Activated CD4-positive, CD25-positive, alpha-beta regulatory T cell treated with anti-CD3 and anti-CD28 coated beads, Interleukin-2, amount 50 U/mL, for 16 hours (primary cell): ENCODE measurements at places on chromosomes 2 and 18.

GRCh38 chr2:205751569-205752031, 69.3 kb downstream of the NRP2 start:
- DNase-seq, result no peak

DNA sequence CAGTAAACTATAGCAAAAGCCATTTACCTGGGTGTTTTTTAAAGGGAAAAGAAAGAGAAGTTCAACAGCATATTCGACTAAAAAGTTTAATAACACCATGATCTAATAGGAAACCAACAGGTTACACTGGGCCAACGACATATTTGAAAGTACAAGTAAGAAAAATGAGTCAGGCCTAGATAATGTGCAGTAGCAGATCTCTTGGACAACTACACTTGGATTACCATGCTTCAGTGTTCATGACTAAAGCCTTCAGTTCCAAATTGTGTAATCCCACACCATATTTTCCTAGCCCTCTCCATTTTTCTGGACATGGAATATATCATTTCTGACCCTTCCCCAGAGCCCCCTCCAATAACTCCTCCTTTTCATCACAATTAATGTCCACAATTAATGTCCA, 39.1 kb upstream of the FIGN start:
- DNase-seq, result no peak

DNA sequence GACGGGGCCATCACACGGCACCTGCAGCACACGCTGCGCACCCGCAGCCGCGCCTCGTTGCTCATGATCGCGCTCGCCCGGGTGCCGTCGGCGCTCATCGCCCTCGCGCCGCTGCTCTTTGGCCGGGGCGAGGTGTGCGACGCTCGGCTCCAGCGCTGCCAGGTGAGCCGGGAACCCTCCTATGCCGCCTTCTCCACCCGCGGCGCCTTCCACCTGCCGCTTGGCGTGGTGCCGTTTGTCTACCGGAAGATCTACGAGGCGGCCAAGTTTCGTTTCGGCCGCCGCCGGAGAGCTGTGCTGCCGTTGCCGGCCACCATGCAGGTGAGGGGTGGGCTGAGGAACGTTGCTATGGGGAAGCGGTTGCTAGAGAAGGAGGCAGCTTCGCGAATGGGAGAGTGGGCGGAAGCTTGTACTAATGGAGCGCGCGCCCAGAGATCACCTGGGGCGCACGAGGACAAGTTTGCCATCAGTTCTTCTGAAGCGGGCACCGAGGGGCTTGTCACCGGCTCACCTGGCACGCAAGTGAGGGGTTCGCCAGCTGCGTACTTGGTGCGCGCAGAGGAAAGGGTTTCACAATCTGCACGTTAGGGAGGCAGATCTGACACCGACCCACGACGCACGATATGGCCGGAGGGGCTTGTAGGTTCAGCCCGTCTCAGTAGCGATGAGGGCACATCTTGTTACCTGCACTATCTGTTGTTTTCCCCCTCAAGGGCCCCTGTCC, 45.6 kb downstream of the DDX18 start:
- no peak for DNase-seq

DNA sequence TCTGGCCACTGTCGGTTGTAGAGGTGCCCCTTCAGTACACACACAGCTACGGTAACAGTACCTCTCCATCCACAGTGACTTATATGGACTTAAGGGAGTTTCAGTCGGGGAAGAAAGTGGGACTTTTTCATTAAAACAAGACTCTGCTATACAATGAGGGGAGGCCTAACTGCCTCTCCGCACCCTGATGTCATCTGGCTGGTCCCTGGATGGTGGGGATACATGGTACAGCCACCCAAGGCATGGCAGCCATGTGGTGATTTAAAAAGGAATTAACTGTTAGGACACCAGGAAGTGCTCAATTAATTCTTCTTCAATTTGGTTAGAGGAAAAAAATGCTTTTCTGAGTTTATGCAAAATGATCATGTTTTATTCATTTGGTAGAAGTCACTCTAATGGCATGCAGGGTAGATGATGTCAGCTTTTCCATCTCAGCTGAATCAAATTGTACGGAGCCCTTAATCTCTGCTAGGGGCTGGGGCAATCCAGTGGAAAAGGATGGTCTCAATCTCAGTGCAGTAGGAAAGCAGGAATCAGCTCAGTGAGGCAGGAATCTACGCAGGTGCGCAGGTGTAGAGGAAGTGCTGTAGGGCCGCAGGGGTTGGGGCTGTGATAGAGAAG, 243.9 kb downstream of the PRKCE start:
- DNase-seq, result no peak

GRCh38 chr2:237314681-237315080, 99.3 kb downstream of the COL6A3 start:
- no peak for DNase-seq

- DNase-seq, result no peak
These were observed 71.3 kb upstream of the NRXN1 start for GRCh38 chr2:51103205-51103604.

DNA sequence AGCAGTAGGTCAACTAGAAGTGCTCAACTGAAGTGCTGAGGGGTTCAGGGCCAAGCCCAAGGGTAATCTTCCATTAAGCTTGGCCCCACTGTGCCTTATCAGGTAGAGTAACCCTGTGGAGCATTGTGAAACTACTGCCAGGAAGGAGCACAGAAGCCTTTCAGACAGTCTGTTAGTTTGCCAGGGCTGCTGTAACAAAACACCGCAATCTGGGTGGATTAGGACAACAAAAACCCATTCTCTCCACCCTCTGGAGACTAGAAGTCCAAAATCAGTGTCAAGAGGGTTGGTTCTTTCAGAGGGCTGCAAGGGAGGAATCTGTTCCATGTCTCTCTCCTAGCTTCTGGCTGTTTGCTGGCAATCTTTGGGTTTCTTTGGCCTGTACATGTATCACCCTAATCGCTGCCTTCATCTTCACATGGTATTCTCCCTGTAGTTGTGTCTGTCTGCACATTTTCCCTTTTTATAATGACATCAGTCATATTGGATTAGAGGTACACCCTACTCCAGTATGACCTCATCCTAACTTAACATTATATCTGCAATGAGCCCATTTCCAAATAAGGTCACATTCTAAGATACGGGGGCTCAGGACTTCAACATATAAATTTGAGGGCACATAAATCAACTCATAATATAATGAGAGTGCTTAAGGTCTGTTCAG, 21.2 kb downstream of the VIT start:
- DNase-seq, result no peak

DNA sequence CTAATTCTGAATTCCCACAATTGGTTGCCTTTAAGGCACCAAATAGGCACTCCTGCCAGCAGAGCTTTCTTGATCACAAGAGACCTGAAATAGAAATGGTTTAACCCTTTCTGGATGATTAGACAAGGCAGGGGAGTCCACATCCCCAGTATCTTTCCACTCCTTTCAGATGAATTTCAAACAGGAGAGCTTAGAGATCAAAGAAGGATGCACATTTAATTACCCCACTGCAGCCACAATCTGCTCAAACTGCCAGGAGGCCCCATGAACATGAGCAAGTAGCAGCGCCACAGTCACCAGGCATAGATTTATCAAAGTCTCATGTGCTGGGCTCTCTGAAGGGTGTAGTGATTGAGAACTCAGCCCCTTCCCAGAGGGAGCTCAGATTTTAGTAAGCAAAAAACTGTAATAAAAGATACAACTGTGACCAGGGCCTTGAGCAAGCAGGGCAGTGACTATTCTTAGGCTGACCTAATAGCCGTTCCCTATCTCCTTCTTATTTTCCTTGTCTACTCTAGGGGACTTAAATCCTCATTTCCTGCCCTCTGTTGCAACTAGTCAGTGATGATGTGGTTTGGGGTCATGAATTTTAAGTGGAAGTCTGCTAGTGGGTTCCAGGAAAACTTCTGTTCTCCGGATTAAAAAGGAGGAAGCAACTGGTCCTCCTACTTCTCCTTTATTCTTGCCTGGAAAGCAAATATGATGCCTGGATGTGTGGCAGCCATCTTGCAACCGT, 53.7 kb downstream of the SLC4A3 start:
- no peak for DNase-seq

- no peak for DNase-seq
These were observed 61.4 kb downstream of the CYRIA start for GRCh38 chr2:16604236-16604635.

DNA sequence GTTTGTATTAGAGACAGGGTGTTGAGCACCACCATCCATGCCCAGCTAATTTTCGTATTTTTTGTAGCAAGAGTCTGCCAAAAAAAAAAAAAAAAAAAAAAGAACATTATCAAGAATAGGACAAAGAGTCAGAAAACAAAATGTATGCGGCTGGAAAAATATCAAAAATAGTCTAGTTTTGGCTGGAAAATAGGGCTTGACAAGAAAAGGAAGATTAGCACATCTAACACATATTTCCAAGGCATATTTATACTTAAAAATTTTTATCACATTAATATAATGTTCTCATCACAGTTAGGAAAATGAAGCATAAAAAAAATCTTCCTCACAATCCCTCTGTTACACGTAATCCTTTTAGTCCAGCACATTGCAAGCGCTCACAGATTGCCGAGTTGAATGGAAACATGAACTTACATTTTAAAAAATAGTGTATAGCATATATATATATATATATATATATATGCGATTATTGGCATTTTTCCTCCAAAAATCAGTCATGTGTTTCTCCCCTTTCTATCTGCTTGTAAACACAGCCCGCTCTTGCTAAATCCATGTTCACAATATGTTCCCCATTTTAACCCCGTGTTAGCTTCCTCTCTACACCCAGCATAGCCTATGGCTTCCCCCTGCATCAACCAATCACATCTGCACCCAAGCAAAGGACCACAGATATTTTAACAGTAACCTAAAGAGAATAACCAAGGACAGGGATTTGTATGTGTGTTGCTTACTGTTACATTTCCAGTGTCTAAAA, 183.0 kb downstream of the AFF3 start:
- no peak for DNase-seq

- DNase-seq, result no peak
These were observed 67.6 kb downstream of the SCN1A start for GRCh38 chr2:166060191-166060590.

GRCh38 chr2:69549421-69549820, 94.1 kb downstream of the AAK1 start:
- no peak for DNase-seq

GRCh38 chr2:172173174-172173706, 70.5 kb upstream of the DLX2 start:
- DNase-seq, result no peak

DNA sequence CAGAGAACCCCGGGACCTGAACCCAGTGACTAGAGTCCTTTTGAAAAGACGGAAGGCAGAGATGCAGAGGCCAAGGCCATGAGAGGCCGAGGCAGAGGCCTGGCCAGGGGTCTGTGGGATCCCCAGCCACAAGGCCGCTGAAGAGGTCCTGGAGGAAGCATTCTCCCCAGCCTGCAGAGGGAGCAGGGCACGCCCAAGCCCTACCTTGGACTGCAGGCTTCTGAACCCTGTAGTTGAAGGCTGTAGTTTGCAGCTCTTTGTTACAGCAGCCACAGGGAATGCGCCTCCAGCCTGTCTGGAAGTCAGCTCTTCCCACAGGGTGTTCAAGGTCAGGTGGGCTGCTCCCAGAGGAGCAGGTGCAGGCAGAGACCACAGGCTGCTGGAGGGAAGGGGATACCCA, 22.1 kb upstream of the PXDN start:
- no peak for DNase-seq

DNA sequence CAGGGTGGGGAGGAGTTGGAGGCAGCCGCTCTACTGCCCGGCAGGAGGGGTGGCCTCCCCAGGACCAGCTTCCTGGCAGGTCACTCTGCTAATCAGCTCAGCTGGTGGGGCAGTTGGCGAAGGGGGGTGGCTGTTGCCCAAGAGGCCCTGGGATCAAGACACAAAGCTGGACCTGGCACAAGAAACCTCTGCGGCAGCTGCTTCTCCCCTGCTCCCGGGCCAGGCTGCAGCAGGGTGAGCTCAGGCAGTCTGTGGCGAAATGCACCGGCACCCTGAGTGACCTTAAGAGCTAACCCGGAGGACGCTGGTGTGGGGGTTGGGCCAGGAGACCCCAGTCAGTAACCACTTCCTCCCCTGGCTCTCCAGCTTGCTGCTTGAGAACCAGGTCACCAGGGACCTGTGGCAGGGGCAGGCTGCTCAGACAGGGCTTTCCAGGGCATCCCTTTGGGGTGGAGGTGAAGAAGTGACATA, 31.1 kb downstream of the TOGARAM2 start:
- no peak for DNase-seq

GRCh38 chr2:238954841-238955591, 107.1 kb downstream of the TWIST2 start:
- DNase-seq, result no peak

GRCh38 chr18:6194640-6195039, 220.1 kb downstream of the L3MBTL4 start:
- DNase-seq, result no peak

- no peak for DNase-seq
These were observed 1391.1 kb downstream of the SUCLG1 start for GRCh38 chr2:83067947-83068346.

DNA sequence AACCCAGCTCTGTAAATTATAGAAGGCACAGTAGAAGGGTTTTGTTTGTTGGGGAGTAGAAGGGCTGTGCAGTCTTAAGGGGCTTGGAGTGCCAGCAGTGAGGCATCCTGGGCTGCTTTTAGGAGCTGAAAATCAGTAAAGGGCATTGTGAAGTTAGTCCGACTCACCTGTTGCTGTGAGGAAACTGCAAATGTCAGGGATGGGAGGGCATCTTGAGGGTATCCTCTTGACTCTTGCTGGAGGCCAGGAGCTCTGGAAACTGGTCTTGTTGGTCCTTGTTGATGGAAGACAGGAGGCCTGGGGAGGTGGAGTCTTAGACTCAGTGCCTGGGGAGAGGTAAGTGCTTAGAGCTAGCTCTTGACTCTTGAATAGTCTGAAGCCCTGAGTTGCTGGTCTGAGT, 14.1 kb downstream of the CEP192 start:
- no peak for DNase-seq

GRCh38 chr2:199992296-199992695, 36.9 kb downstream of the MAIP1 start:
- DNase-seq, result no peak

DNA sequence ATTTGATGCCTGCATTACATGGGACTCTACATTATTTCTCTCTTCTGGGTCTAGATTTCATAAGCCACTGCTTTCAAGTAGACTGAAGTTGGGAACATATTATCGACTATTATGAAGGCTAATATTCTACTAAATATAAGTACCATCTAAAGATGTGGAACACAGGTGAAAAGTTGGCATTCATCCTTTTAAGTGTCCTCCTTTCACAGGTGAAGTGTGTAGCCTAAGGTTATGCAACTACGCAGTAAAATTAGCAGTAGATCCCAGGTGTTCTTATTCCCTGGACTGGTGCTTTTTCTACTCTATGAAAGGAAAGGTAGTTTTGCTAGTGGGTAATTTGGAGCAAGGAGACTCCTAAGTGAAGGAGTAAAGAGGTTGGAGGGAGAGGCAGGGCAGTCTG, 88.2 kb upstream of the DPP10 start:
- no peak for DNase-seq

- DNase-seq, result no peak
These were observed 1.4 kb upstream of the CYP1B1 start for GRCh38 chr2:38077431-38077769.

DNA sequence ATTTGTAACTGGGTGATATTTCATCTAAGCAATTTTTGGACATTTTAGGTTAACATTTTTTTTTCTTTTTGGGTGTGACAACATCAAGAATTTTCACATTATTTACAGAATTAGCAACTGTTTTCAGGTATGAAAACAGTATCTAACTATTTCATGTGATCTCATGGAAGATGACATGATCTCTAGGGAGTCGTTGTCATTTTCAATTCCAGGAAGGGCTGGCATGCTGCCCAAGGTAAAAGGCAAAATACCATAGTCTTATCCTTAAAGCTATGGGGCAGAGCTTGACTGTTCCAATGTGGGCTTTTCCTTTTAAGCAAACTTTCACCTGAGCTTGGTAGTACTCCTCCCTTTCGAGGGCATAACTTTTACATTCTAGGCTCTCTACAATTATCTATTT, 443.7 kb downstream of the DSEL start:
- DNase-seq, result no peak
